ENCODE measurements at places on chromosomes 7 and 10.

- no peak overlapping the region for H3K4me3 ChIP-seq
- H3K27ac ChIP-seq: no peak overlapping the region
- DNase-seq: no peak
These were observed 133.6 kb upstream of the GDF10 start for GRCh38 chr10:47166405-47166777.

DNA sequence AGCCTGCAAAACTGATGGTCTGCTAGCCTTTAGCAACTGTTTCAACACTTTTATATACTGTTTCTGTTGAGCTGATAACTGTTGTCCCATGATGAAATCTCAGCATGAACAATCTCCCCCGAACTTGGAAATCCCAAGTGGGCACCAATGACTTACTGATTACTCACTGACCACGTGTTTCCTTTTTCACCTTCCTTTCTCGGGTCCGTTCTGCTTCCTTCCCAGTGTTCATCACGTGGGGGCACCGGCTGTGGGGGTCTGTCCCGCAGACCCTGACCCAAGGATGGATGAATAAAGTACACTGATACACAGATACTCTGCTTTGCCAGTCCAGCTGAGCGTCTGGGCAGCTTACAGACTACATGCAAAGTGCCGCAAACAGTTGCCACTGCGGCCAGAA is 39.0 kb upstream of the RASGEF1A start:
- peaks cover 18% of the 10 kb centered on the region for H3K27me3 ChIP-seq
- no peak overlapping the region for H3K27ac ChIP-seq
- peaks cover 5% of the 10 kb centered on the region for H3K4me1 ChIP-seq
- H3K4me3 ChIP-seq: no peak overlapping the region

GRCh38 chr7:111578754-111579153 is 16.5 kb upstream of the IMMP2L start:
- no peak overlapping the region for H3K4me3 ChIP-seq
- no peaks in the 10 kb centered on the region for H3K36me3 ChIP-seq
- no peak overlapping the region for H3K27ac ChIP-seq
- DNase-seq: no peak
- no peaks in the 10 kb centered on the region for H3K4me1 ChIP-seq
- H3K27me3 ChIP-seq: no peaks in the 10 kb centered on the region

GRCh38 chr10:132648851-132649528 is 111.4 kb downstream of the INPP5A start:
- no peak overlapping the region for H3K27ac ChIP-seq
- no peak for DNase-seq
- H3K27me3 ChIP-seq: no peaks in the 10 kb centered on the region

DNA sequence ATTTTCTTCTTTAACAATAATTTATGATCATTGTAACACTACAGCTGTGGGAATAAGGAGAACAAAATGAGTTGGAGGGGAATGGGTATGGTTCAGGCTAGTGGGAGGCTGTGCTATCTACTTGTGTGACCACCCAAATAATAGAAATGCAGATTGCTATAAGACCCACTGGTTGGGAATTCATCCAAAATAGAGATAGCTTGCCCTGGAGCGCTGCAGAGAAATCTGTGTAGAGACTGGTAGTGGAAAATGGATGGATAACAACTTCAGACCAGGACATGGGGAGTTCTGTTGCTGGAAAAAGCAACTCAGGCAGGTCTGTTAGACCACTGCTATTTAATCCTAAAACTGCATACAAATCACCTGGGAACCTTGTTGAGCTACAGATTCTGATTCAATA is 137.1 kb upstream of the MKLN1 start:
- DNase-seq: no peak
- no peaks in the 10 kb centered on the region for H3K36me3 ChIP-seq
- peak overlapping the region; percentile 72 for H3K27ac ChIP-seq
- no peaks in the 10 kb centered on the region for H3K27me3 ChIP-seq

DNA sequence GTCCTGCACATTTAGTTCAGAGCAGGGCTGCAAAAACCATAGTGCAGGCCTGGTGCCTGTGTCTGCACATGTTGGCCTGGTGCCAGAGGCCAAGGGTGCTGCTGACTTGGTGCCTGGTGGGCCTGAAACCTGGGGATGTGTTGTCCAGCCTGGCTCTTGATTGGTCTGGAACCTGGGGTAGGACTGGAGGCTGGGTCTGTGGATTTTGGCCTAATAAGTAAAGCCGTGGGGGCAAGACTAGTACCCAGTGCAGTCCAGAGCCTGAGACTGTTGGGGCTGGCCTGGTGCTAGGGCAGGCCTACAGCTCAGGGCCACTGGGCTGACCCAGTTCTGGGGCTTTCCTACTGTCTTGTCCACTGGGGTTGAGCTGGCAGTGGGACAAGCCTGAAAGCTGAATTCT is 817.9 kb downstream of the DNAJB9 start:
- no peaks in the 10 kb centered on the region for H3K4me1 ChIP-seq
- H3K27me3 ChIP-seq: no peaks in the 10 kb centered on the region
- DNase-seq: no peak
- no peaks in the 10 kb centered on the region for H3K36me3 ChIP-seq

DNA sequence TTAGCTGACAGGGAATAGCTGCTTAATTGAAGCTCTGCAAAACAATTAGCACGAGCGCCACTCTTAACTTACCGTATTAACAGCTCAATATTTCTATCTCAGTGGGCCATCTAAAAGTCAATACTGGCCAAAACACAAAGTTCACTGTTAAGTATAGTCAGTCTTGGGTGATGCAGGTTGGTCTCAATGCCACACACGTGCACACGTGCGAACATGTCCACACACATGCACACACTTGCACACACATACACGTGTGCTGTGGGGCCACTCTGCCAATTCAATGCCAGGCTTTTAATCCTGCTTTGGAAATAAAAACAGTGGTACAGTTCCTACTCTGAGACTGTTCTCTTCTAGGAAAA is 105.1 kb downstream of the GRB10 start:
- DNase-seq: no peak
- no peaks in the 10 kb centered on the region for H3K27me3 ChIP-seq
- no peak overlapping the region for H3K4me3 ChIP-seq
- 0 out of 2 replicates have a peak, but pooled peaks cover 5% of the 10 kb centered on the region for H3K36me3 ChIP-seq
- H3K4me1 ChIP-seq: peaks cover 7% of the 10 kb centered on the region

DNA sequence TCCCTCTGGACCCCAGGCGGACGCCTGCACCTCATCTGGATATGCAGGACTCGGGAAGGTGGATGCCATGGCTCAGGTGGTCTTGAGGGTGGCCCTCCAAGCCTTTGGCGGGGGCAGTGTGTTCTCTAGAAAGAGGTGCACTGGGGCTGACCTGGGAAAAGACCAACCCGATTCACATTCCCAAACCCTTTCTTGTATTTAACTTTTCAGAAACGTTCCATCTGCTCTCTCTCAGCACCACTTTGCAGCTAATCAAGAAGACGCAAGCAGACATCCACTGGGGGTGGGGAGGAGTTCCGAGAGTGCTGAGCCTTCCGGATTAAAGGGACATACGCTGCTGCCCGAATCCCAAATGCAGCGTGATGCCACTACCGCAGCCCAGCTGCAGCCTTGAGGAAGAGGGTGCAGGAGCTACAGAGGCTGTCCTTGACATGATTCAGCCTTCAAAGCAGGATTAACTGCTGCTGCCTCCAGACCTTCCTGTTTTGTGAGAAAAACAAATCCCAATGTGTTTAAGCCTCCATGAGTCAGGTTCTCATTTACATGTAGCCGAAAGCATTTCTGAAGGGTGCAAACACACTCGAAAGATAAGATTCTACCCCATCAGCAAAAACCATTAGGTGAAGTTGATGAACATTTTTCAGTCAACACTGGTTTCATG is 39.9 kb downstream of the RBM17 start:
- no peaks in the 10 kb centered on the region for H3K27me3 ChIP-seq
- H3K36me3 ChIP-seq: no peaks in the 10 kb centered on the region

- no peak for DNase-seq
- no peak overlapping the region for H3K4me3 ChIP-seq
- H3K27me3 ChIP-seq: no peaks in the 10 kb centered on the region
- H3K4me1 ChIP-seq: no peaks in the 10 kb centered on the region
- H3K27ac ChIP-seq: no peak overlapping the region
These were observed 44.9 kb downstream of the ANXA8 start for GRCh38 chr10:47438857-47439474.
